ENCODE measurements at places on chromosomes 3 and 15. TPM values are rescaled to one million over a fixed set of nuclear protein-coding genes. Genes with fewer than 3 reads are reported as not detected.

The IGSF11 gene
- 4.5 TPM for polyA plus RNA-seq

DNA sequence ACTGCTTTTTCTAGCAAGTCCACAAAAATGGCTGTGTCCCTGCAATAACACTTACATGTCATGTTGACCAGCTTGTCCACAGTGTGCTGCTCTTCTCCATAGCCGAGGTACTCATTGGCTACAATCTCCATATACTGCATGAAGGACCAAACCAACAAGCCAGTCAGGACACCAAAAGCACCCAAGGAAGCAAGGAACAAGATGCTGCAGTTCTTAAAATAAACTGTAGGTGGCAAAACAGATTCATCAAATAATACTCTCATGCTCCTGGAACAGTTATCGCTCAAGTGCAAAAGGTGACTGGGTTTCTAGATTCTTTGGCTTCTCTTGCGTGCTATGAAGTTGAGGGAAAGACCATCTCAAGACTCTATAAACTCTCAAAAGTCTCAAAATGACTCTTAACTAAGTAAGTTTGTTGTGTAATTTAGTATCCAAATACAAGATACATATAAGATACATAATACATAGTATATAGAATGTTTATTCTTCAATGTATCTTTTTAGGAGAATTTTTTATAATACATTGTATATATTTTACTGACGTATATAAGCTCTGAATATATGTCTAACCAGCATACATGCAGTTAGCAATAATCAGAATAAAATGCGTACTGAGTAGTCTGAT is 57.0 kb downstream of the NEK10 start:
- DNase-seq = peak; percentile 25

The SPINT1 gene
- polyA plus RNA-seq = 61.5 TPM

The CPLX3 gene
- 0.13 TPM for polyA plus RNA-seq

- DNase-seq = no peak
Observed at GRCh38 chr3:130850044-130850797, 43.7 kb upstream of the ATP2C1 start.

The CLRN1 gene
- not detected for polyA plus RNA-seq

The DMXL2 gene
- polyA plus RNA-seq = 57.5 TPM

DNA sequence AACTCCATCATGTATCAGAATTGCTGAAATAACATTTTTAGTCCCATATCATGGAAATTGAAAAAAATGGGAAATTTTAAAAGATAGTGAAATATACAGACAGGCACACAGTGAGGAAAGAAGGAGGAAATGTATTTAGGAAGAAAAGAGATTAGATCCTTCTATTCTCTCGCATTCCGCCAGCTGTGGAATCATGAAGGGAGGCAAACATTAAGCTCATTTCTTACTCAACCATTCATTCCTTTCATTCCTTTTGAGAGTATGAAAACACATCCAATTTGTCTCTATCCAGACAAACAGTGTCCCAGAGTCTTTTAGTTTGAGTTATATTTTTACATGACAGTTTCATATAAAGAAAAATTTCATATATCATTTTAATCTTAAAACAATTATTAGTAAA is 52.5 kb upstream of the KCNMB2 start:
- DNase-seq = no peak

- DNase-seq = no peak
Observed at GRCh38 chr15:92100301-92100700, 246.8 kb downstream of the SLCO3A1 start.

The LRRC34 gene
- polyA plus RNA-seq = 10.8 TPM

DNA sequence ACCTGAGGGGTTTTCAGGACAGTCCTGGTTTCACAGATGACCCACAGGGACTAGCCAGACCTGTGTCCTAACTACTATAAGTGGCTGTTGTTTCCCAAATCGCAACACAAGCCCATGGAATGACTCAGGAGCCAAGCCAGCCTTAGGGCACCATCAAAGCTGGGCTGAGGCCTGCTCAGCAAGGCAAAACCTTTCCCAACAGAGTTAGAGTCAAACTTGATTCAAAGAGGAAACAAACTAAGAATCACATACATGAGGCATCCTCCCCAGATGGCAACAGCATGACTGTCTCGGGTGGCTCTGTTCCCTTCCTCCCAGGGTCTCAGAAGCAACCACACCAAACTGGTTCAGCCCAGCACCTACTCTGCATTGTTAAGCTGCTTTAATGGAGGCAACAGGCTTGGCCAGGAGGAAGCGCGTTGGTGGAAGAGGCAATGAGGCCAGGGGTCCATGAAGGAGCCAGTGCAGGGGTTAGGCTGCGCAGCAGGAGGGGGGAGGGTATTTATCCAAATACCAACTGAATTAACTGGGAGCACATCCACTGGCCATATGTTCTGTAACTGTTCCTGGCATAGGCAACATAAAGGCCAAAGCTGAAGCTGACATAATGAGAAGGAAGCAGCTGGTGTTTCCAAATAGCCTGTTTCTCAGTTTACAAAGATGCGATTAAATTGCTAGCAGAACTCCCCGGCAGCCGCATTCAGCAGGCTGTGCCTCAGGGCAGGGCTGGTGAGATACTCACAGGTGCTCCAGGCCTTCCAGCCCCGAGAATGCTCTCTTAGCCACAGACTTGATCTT is 102.4 kb downstream of the LRIG1 start:
- no peak for DNase-seq

GRCh38 chr3:105014631-105015030 is 352.1 kb upstream of the ALCAM start:
- DNase-seq = no peak

DNA sequence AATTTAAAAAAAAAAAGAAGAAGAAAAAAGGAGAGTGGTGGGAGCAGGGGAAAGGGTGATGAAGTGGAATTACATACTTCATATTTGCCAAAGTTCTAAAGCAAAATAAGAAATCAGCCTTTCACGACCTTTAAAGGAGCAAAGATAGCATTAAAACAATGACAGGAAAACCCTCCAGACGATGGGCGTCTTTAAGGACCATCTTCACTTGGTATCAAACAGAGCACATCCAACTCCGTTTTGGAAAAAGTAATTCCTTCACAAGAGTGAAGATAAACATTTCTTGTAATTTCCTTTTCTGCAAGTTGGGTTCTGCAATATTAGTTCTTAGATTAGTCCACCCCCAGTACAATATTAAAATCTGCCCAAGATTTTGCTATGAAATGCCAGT is 32.8 kb downstream of the FRMD4B start:
- no peak for DNase-seq

- DNase-seq = peak; percentile 7
Observed at GRCh38 chr15:50050986-50051743, 67.9 kb downstream of the ATP8B4 start.

The SAMMSON gene
- 0.04 TPM for polyA plus RNA-seq

DNA sequence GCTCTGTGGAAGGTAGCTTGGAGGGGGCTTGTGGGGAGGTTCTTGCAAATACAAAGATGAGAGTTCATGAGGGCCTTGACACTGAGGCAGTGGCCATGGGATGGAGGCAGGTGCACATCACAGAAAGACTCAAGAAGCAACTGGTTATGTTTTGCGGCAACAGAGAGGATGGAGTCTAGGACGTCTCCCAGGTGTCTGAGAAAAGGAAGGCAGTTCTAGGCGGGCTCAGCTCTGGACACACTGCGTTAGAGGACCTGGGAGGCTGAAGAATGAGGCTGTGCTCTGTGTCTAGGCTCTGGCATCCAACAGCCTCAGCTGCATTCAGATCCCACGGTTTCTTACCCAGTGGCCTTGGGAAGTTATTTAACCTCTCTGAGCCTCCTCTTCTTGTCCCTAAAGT is 23.5 kb downstream of the NOX5 start:
- no peak for DNase-seq

GRCh38 chr3:158789592-158789991 is 12.3 kb upstream of the MFSD1 start:
- DNase-seq = no peak

The IL17RB gene
- 18.4 TPM for polyA plus RNA-seq

GRCh38 chr3:45635475-45636256 is 41.1 kb downstream of the LIMD1 start:
- no peak for DNase-seq

The GLT8D1 gene
- 139 TPM for polyA plus RNA-seq

DNA sequence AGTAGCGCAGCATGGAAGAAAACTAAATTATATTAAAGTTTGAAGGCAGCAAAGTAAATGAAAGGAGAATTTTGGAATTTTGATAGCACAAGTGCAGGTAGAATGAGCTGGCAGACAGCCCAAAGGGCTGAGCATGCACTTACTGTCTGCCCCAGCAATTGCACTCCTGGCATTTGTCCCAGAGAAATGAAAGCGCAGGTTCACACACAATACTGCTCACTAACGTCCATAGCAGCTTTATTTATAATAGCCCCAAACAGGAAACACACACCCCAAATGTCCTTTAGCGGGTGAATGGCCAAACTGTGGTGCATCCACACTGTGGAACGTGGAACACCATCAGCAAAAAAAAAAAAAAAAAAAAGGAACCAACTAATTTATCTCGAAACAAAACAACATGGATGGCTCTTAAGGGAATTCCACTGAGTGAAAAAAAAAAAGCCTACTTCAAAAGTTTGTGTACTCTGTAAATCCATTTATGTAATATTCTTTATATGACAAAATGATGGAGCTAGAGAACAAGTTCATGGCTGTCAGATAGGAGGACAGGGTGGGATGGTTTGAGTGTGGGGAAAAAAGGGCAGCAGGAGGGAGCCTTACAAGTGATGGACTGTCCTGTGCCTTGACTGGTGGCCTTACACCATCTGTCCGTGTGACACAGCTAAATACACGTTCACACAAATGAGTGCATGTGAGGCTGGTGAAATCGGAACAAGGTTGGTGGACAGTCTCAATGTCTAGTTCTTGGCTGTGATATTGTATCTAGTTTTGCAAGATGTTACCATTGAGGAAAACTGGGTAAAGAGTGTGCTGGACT is 6.0 kb upstream of the TM2D3 start:
- DNase-seq = no peak

- no peak for DNase-seq
Observed at GRCh38 chr3:19488939-19489338, 340.6 kb downstream of the KCNH8 start.

DNA sequence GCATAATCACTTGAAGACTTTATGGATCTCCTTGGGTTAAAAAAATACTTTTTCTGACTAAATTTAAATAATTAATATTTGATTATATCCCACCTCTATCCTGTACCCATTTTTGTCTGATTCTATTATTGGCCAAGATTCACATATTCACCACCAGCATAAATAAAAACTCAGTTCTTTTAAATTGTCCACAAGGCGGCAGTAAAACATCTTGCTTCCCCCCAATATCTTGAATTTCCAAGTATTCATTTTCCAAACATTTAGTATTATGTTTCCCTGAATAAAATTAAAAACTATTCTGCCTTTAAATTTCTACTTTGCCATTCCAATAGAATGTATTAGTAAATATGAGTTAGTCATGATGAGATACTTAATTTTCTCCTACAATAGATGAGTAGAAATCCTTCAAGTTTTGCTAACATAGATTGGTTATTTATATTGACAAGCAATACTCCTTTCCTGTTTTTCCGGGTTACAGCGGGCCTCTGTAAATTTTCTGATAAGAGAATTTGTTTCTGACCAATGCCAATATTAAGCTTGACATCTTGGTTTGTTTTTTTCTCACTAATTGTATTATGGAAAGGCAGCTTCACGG is 218.7 kb upstream of the MDFIC2 start:
- no peak for DNase-seq

- no peak for DNase-seq
Observed at GRCh38 chr3:101635345-101635744, 41.6 kb downstream of the ZBTB11 start.

The DPPA2 gene
- 0.89 TPM for polyA plus RNA-seq

The ADAMTS9 gene
- 139 TPM for polyA plus RNA-seq

DNA sequence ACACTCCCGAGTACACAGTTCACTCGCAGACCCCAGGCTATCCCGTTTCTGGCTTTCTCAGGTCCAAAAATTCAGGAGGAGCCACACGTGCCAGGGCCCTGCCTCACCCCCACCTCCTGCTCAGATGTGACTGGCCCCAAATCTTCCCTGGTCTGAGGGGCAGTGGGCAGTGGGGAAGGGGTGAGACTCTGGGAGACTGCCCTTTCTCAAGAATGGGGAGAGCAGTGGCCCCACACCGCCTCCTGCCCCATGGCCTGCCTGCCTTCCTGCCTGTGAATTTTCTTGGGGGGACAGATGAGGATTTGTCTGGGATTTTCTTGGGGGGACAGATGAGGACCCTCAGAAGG is 174.6 kb downstream of the MEGF11 start:
- no peak for DNase-seq

DNA sequence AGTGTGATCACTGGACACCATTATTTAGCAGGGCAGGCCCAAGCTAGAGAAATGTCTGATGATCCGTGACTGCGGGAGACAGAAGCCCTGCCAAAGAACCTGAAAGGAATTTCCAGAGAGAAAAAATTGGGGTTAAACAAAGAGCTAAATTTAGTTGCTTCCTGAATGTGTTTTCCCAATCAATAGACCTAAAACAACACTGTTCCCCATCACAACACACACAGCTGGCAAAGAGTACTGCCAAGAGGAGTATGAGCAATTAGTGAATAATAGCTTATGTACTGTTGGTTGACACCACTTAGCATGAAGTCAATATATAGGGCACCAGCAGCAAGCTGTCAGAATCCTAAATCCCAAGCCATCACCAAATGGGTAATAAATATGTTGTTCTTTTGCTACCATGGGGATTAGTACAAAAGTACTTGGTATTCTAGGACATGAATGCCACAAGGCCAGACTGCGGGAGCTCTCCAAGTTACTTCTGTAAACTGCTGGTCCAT is 35.7 kb downstream of the CLK3 start:
- no peak for DNase-seq

The ACVR2B gene
- 16.4 TPM for polyA plus RNA-seq

DNA sequence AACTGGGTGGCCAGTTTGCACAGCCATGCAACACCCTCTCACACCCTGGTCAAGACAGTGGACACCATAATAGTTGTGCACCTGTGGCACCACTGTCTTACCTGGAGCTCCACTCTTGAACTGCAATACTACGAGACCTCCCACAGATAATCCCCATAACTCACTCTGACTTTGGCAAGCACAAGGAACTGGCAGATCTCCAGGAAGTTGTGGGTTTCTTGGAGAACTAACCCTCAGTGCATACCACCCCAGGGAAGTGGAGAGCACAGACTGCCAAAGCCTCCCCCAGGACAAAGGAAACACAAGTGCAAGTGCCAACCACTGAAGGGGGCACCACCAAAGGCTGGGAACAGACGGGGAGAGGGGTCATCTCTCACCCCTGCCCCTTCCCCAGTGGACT is 318.6 kb downstream of the SUCLG2 start:
- DNase-seq = no peak

DNA sequence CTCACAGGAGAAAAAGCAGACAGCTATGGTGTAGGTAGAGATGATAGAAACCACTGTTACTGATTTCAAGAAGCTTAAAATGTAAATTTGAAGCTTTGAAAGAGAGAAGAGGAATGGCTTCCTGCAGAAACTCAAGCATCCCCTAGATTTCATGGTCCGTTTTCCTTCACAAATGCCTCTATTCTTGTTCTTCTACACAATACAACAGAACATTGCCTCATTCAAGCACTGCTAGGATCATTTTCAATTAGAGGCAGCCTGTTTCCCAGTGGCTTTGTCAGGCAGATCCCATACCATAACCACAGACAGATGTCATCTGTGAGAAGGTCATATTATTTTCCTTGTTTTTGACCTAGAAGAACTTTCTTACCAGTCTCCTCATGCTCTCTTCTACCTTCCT is 77.9 kb upstream of the SPRED1 start:
- no peak for DNase-seq

Measured in right renal pelvis (tissue), 4 donors.